Left ventricle myocardium superior (tissue), 1 donor: ENCODE measurements at places on chromosomes 4 and X. TPM values are rescaled to one million over a fixed set of nuclear protein-coding genes. Genes with fewer than 3 reads are reported as not detected.
A peak's percentile ranks its signal among the peaks of the same experiment; 100 is the strongest.

The INTS6L gene
- total RNA-seq, result 3.2 TPM

The GPC3 gene
- 4.2 TPM for total RNA-seq

The VCX3A gene
- not detected for total RNA-seq

The WAS gene
- total RNA-seq, result 2.6 TPM

The FAM241A gene
- total RNA-seq, result 11.3 TPM

The ARX gene
- not detected for total RNA-seq

The ALAS2 gene
- not detected for total RNA-seq

The GPR34 gene
- total RNA-seq, result 8.6 TPM

DNA sequence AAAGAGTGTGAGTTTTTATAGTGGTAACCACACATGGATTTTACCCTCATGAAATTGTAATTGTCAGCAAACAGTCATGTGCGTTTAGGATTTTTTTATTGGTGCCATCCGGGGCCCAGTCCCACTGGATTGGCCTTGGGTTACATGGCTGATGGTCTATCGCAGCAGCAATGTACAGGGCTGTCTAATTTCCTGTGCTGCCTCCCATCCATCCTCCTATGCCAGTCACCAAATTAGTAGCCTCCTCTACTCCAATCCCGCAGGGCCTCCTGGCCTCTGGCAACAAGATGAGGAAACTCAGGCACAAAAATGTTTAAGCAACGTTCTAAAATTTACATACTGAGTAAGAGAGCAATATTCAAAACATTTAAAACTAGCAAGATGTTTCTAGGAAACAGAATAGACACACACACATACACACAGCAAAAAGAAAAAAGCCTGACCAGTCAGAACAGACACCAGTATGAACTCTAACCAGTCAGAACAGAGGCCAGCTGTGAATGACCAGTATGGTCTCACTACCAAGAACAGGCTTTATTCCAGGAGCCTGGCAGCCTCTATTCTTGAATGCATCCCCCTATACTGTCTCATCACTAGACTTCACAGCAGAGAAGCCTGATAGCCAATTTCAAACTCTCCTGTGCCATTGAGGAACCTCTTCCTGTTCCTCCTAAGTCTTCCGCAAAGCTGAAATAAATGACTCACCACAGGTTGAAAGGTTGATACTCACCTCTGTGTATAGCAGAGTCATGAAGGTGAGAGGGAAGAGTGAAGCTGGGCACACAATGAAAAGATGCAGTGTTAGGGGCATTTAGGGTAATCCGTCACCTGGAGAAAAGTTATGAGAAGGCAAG is 42.6 kb downstream of the CHRNA9 start:
- no peak for DNase-seq

GRCh38 chr4:113646442-113646822 is 115.1 kb downstream of the CAMK2D start:
- peak; percentile 46 for DNase-seq

DNA sequence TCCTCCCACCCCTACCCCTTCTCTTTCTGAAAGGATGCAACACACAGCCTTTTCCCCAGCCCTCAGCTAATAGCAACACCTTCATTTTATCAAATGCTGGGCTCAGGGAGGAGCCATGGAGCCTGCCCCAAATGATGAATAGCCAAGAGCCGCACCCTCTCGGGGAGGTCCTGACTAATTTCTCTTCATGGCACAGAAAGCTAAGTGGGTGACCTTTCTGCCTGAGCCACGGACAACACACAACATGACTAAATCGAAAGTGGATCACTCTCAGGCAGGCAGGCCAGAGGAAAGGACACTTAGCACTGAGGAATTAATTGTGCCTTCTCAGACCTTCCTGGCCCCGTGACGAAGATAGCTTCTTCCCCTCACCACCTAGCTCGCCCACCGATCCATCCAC is 165.1 kb upstream of the RAI2 start:
- no peak for DNase-seq

DNA sequence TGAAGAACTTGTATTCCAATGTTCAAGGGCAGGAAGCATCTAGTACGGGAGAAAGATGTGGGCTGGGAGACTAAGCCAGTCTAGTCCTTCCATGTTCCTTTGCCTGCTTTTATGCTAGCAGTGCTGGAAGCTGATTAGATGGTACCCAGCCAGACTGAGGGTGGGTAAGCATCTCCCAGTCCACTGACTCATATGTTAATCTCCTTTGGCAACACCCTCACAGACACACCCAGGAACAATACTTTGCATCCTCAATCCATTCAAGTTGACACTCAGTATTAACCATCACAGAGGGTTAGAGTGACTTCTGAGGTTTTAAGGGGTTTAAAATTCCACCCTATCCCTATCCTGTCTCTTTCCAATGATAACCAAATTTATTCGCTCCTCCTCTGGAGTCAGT is 6.5 kb downstream of the HMGN5 start:
- DNase-seq, result no peak

DNA sequence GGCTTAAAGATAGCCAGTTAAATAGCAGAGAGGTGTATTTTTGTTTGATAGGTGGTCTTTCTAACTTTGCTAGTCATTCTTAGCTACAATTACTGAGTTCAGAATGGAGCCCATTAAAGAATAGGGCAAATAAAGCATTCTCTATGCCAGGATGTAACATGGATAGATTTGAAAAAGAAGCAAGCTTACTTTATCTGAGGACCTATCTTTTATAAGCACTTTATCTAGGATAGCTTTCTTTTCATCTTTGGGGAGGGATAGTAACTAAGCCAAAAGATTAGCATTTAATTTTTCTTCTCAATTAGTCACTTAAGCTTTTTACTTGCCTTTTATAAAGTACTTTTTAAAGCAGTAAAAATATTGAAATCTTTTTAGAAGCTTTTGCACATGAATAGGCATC is 1148.0 kb upstream of the DIAPH2 start:
- DNase-seq, result no peak

GRCh38 chrX:131316260-131316659 is 27.2 kb upstream of the IGSF1 start:
- DNase-seq, result no peak

DNA sequence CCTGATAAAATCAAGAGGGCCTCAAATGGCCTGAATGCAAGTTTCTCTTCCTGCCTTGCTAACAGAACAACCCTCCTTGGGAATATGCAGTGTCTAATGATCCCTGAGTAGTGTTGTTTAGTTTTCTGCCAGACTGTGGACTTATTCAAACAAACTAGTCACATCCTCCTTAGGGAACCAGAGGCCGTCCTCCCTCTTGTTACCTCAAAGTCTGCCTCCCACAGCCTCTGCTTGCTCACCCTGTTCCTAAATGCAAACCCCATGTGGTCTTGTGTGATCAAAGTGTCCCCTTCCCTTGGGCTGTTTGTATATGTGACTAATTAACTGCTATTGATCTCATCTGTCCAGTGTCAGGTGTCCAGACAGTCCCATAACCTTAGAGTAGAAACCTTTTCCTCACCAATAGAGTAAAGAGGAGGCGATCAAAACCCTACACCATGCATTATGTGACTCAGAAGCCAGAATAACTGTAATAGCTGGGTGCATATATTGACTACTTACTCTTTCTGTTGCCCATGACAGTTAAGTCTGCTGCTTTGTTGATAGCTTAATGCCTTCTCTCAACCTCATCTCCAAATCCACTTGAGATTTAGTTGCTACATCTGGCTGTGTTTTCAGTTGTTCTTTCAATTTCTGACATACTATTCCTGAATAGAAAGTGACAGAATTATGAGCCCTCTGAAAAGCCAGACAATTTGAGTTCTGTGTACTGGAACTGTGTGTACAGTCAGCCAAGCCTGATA is 473.0 kb upstream of the NWD2 start:
- no peak for DNase-seq

- no peak for DNase-seq
These were observed 2399.8 kb upstream of the TENM3 start for GRCh38 chr4:179843370-179843769.

DNA sequence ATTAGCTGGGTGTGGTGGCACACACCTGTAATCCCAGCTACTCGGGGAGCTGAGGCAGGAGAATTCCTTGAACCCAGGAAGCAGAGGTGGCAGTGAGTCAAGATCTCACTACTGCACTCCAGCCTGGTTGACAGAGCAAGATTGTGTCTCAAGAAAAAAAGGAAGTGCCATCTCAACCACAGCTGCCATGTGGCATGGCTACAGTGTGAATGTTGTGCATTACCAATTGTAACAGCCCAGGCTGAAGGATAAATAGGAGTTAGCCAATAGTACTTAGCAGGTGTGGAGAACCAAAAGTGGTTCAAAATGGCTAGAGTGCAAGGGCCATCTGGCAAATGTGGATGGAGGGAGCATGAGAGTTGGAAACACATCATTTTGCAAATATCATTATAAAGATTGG is 28.9 kb downstream of the SLC25A5 start:
- no peak for DNase-seq

DNA sequence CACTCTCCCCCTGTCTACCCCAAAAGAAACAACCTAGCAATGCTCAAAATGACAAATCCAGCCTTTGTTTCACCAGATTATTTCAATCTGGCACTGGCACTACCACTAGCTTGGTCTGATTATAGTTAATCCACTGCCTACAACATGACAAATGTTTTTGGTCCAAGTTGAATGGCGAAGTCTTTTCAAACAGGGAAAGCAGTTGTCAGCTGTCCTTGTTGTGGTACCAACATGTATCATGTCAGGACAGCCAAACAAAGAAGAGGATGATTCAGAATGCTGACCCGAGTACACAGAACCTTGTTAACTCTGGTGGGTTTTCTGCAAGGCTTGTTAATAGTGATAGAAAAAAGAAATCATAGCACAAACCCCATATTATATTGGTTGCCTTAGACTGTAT is 160.8 kb upstream of the ANK2 start:
- DNase-seq, result no peak

- no peak for DNase-seq
These were observed 22.4 kb downstream of the AFF1 start for GRCh38 chr4:86957215-86957614.

DNA sequence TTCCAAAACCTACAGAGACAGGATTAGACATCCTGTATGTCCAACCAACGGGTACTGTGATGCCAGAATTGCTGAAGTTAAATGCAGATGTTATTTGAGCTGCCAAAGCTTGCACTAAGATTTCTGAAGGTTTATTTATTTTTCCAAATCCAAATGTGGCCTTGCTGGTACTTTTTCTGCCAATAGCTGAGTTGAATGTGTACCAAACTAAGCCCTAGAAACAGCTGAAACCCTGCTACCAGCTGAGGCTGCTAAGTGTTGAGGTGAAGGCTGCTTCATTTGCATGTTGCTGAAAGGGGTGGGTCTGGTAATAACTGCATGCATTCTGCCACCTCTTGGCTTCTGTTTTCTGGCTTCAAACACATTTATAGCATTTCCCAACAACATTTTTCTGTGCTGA is 366.5 kb downstream of the FAT4 start:
- DNase-seq, result no peak

GRCh38 chr4:2847302-2847871 is 3.7 kb downstream of the ADD1 start:
- no peak for DNase-seq

DNA sequence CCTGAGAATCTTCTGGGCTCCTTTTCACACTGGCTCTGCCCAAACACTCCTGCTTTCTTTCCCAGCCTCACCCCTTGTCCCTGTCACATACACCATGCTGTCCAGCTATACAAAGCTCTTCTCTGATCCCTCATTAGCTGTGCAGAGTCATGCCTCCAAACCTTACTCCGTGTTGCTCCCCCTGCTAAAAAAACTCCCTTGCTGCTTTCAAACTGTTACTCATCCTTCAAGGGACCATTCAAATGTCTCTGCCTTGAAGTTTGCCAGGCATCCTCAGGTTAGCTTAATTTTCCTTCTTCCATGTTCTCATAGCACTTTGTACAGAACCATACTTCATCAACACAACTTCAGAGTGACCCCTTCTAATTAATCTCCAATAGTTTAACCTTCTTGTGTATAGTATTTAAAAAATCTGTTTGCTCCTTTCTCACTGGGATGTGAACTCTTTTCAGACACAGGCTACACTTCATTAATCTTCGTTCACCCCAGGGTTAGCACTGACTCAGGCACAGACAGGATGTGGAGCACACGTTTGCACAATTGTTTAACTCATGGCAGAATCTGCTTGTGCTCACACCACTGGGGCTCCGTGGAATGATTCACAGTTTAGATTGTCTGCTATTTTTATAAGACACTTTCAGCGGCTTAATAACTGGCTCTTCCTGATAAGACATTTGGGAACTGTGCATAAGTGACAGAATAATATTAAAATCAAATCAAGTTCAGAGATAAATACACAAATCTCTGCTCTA is 21.4 kb upstream of the SEL1L3 start:
- no peak for DNase-seq

GRCh38 chr4:181982437-181982836 is 260.8 kb upstream of the TENM3 start:
- no peak for DNase-seq

GRCh38 chrX:53362449-53362848 is 60.0 kb downstream of the SMC1A start:
- DNase-seq, result no peak

DNA sequence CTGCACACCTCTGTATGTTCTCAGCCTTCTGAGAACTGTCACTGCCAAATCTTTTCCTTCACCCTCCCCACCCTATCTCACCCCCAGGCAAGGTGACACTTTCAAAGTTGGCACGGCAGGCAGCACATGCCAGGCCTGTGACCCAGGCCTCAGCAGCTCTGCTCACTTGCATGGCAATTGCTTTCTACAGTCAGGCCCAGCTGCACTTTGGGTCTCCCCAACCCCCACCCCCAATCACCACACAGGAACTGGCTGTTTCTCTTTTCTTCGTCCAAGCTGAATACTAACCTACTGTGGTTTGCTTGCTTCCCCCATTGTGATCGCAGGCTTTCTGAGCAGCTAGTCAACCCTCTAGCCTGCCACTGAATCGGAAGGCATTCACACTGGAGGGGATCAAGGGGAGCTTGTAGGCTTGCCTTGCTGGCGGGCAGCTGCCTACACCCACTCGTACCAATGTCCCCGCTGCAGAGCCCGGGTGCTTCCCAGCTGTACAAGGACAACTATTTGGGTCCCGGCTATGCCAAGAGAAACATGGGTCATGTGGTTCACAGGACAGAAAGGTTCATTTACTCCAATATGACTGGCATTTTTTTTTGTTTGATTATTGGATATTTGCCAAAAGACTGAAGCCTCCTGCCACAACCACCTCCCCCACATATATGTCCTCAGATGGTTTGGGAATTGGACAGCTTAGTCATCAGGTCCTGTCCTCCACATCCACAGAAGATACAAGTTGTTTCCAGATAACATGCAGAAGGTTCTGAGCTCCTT is 28.1 kb downstream of the SLC25A43 start:
- peak; percentile 46 for DNase-seq

DNA sequence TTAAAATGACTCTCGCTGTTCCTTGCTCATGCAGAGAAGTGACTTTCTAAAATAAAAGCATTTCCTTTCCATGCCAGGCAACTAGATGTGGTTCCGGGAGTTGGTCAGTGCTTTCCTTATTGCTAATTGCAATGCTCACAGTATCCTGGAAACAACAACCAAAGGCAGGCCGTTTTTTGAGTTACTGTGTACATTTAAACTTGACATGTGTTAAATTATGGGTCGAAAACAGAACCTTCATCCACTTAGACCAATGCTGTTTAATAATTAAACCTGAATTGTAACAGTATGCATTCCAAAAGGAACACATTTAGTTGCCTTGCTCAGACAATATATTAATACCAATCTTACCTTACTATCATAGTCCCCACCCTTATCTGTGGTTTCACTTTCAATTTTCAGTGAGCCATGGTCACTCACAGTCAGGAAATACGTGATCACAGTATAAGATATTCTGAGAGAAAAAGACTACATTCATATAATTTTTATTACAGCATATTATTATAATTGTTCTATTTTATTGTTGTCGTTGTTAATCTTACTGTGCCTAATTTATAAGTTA is 102.6 kb downstream of the HS6ST2 start:
- DNase-seq, result no peak
